ENCODE measurements at places on chromosomes 4 and X.

DNA sequence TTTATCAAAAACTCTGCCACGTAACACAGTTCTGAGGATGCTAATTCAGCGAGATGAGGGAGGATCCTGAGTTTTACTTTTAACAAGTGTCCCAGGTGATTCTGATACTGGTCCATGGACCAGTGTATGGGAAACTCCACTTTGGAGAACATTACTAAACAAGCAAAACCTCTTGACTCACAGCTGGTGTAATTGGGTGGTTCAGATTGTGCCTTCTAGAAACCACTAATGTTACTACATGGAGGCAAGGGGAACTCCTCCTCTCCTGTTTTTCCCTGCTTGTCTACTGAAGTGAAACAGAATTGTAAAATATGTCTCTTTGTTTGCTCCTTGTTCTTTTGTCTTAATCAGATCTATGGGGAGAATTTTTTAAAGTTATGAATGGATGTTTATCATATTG is 62.6 kb downstream of the FRAS1 start:
- no peak for DNase-seq

DNA sequence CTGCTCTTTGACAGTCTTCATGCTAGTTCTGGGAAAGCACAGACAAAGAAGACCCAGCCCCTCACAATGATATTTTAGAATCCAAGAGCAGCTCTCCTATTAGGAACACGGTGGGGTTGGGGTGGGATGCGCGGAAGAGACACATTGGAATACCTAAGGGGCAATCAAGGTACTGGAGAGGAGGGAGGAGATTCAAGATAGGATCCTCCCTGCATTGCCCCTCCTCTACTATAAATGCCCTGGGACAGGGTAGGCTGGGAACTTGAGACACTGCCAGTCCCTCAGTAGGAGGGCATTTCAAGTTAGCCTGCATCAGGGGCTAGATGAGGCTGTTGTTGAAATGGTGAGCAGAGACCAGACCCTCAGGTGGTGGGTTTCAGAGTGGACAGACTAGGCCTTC is 5.1 kb downstream of the MAGEB17 start:
- no peak for DNase-seq

GRCh38 chrX:49627086-49627777 is 28.4 kb downstream of the GAGE1 start:
- DNase-seq = peak; percentile 2

DNA sequence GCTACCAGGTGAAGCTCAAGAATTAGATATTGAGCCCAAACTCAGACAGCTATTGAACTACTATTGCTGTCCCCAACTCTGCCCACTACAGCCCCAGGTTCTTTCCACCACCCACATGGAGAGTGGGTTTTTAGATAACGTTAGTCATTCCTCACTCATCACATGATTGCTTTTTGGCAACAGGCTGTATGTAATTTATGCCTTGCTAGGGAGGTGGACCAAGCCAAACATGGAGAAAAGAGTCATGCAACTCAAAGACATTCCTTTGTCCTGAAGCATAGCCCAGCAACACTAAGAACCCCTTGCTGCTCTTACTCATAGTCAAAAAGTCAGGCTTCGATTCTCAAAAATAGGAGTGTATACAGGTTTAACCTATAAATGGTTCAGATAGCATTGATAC is 275.9 kb upstream of the VCX3A start:
- DNase-seq = no peak

- no peak for DNase-seq
Measured at GRCh38 chrX:356385-357034, 30.2 kb downstream of the PPP2R3B start.

DNA sequence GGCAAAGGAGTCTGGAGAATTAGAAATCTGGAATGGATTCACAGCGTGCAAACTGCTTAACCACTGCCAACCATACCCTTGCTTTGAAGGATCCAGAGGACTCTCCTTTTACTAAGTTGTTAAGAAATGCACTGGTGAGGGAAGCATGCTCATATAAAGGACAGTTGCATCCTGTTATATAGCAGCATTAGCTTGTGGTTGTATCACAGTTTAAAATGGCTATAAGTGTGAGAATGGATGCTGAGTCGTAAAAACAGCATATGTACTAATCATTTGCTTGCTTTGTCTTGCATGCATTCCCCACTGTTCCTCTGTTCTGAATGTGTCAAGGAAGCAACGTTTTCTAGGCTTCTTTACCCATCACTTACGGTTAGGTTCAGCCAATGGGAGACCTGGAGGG is 101.1 kb downstream of the CXCL13 start:
- DNase-seq = no peak
